ENCODE measurements at places on chromosomes 11 and 22.

DNA sequence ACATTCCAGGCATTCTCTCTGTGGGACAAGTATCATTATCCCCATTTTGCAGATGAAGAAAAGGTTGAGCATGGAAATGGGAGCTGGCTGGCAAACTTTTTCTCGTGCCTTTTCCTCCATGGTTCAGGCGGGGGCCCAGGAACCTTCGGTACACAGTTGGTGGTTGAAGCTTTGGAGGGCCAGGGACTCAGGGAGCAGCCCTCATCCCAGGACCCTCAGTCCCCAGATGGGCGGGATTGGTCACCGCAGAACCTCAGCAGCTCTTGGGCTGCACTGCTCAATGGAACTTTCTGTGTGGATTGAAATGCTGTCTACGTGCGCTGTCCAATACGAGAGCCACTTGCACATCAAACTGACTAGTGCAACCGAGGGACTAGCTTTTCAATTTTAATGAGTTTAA, 61.2 kb downstream of the TSPAN18 start:
- DNase-seq, result no peak

DNA sequence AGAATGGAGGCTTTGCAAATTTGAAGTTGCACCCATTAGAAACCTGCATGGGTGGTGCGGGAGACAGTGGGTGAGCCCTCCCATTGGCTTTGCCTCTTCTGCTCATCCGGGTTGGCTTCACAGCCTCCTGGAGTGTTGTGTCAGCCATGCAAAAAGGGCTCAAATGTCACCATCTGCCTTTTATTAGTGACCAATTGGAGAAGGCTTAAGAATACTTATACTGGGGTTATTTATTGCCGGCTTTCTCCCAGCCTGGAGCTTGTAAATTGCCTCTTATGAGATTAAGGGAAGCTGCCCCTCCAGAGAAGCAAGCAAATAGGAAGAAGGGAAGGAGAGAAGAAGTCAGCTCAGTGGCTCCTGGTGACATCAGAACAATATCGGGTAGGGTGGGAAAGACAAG, 182.6 kb downstream of the ST3GAL4 start:
- DNase-seq, result no peak

DNA sequence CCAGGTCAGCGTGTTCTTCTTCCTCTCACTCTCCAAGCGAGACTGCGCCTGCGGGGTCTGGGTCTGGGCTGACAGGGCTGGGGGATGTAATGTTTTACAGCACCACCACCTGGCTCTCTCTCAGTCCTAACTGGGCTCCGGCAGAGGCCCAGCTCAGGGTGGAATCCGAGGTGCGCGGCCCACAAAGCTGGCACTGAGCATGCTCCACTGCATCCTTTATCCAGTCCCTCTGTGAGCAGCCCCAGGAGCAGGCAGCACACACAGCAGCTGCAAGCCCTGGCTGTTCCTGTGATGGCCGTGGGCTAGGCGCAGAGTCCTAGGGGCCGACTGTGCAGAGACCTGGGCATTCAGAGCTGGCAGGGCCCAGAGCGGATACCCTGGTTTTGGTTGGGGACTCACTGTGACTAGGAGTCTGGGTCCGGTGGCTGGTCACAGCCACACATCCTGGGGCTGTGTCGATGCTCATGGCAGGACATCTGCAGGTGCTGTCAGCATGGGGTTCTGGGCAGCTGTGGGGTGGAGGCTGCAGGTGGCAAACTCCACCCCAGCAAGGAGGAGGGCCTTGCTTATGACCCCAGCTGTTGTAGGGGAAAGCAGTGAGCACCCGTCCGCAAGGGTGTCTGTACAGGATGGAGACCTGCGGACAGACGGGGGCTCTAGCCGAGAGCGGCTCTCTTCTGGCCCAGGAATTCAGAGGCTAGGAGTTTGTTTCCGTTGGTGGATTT, 4.0 kb downstream of the LRRC75B start:
- no peak for DNase-seq

DNA sequence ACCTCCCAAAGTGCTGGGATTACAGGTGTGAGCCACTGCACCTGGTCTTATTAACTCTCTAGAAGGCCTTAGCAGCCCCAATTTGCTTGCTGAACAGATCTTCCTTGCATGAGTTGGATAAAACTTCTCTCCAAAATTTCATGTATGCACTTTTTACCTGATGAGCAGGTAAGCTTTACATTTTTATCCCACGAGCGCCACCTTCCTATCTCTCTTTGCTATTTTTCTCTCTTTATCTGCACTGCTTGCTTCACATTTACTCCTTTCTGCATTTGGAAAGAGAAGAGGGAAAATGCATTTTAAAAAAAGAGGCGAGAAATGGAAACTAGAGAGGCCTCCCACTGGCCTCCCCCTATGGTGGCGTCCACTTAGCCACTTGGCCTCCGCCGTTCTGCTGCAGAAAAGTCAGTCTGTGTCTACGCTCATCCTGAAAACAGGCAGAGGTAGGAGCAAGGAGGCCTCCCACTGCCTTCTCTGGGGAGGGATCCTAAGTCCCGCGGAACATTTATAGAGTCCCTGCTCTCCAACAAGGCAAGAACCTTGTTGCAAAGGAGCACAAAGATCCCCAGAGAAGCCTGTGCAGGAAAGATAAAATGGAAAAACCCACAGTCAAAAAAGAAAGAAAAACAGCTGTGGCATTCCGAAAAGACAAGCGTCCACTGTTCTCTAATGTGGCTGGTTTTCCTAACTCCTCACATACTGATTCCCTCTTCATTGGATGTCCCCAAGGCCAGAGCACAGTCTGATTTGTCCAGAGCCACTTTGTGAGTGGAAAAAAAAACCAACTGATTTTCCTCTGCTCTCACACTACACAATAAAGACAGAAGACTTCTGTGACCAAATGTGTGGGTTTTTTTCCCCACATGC, 62.2 kb upstream of the INCENP start:
- no peak for DNase-seq

GRCh38 chr11:1479006-1479677, 7.4 kb downstream of the MOB2 start:
- no peak for DNase-seq
